Right lung (tissue), 10 donors: ENCODE measurements at places on chromosomes 6 and 20. TPM values are rescaled to one million over a fixed set of nuclear protein-coding genes. Genes with fewer than 3 reads are reported as not detected.

The UNC5CL gene
- 7.2 TPM for polyA plus RNA-seq

The XKR7 gene
- polyA plus RNA-seq, result 0.12 TPM

The PDCD2 gene
- polyA plus RNA-seq, result 68.5 TPM

The RHAG gene
- 1.7 TPM for polyA plus RNA-seq

The TNFRSF6B gene
- 0.98 TPM for polyA plus RNA-seq
